Hippocampal formation (tissue), 2 donors: ENCODE measurements at places on chromosomes 6 and 20.

DNA sequence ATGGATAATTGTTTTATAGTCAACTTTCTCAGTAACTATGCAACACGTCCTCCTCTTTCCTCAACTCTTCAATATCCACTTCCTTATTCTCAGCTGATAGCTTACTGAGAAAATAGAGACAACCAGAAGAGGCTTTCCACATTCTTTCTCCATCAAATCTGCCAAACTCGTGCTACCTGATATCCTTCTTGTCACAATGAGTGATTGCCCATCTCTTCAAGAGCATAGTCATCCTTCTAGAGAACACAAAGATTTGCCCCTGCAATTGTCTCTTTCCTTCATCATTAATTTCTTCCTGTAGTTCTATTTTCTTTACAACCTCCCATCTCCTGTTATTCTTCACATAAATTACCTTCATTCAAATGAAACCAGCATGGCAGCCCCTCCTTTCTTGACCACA, 75.9 kb upstream of the RGS17 start:
- DNase-seq = no peak

DNA sequence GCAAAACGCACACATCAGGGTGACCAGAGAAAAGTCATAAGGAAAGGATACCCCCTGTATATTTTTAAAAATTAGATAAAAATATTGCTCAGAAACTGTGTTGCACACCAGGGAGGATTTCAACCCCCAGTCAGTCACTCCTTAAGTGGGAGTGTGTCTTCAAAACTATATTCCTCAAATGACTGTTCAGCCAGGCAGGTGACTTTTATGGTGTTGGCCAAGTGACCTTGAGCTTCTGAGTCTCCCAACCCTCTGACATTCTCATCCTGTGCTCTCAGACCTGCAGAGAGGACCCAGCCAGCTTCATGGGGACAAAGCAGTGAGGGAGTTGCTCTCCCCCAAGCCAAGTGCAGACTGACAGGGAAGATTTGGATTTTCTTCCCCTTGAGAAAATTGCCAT, 311.9 kb upstream of the JARID2 start:
- DNase-seq = no peak

- no peak for DNase-seq
These were observed 48.2 kb upstream of the ZNFX1 start for GRCh38 chr20:49326026-49326425.

- DNase-seq = no peak
These were observed 32.2 kb upstream of the TULP1 start for GRCh38 chr6:35544769-35545361.

GRCh38 chr20:37381621-37382471, 35.9 kb downstream of the SRC start:
- no peak for DNase-seq

DNA sequence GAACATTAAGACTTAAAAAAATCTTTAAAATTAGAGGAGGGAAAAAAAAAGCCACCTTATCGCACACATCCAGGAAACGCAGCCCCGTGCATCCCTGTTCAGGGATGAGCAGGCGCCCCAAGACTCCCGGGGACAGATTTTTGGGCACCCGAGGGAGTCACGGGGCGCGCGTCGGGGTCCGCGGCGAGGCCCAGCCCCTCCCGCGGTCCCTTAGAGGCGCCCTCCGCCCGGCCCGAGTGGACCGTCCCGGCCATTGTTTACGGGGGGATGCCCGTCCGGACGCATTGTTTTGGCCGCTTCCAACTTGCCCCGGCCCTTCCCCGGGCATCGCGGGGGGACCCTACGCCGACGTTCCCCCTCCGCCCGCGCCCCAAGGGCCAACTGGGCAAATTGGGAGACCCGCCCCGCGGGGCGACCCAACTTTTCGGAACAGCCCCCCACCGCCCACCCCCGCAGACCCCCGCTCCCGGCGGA, 610 bp downstream of the ZNF217 start:
- DNase-seq = no peak

- no peak for DNase-seq
These were observed 9.8 kb downstream of the LYRM4 start for GRCh38 chr6:5250911-5251310.

GRCh38 chr20:58847463-58847862, 3.2 kb downstream of the GNAS-AS1 start:
- no peak for DNase-seq

- no peak for DNase-seq
These were observed 5.4 kb downstream of the SERINC3 start for GRCh38 chr20:44516491-44516890.

GRCh38 chr6:105453968-105454367, 51.1 kb upstream of the PREP start:
- DNase-seq = no peak

- no peak for DNase-seq
These were observed 108.9 kb downstream of the SNX5 start for GRCh38 chr20:17859616-17860232.

DNA sequence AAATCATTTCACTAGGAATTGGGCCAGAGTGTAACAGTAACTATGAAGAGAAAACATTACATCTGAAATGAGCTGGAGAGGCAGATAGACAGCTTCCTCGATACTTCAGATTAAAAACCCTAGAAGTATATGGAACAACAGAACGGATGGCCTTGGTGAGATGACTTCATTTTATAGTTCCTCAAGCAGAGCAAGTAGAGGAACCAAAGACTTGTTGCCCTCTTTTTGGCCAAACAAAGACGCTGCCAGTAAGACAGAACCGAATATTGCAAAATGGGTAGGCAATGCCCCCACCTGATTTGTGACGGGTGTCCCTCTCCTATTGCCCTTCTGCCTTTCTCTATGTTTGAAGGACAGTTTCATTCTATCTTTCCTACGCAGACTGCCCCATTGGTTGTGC, 53.5 kb downstream of the AGPAT4 start:
- DNase-seq = no peak

- DNase-seq = no peak
These were observed 303.0 kb downstream of the FOXC1 start for GRCh38 chr6:1912731-1913130.

GRCh38 chr20:62733891-62734290, 25.3 kb downstream of the NTSR1 start:
- no peak for DNase-seq

DNA sequence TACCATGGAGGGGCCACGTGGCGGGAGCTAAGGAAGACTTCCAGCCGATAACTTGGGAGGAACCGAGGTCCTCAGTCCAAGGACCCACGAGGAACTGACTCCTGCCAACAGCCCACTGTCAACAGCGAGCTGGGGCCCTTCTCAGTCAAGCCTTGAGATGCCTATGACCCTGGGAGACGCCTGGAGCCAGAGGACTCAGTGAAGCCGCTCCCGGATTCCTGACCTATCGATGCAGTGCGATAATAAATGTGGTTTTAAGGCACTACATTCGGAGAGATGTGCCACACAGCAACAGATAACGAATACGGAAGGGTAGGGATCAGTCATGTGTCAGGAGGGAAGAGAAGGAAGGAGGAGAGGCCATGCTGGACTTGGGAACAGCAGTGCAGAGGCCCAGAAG, 208.5 kb downstream of the NFATC2 start:
- no peak for DNase-seq

DNA sequence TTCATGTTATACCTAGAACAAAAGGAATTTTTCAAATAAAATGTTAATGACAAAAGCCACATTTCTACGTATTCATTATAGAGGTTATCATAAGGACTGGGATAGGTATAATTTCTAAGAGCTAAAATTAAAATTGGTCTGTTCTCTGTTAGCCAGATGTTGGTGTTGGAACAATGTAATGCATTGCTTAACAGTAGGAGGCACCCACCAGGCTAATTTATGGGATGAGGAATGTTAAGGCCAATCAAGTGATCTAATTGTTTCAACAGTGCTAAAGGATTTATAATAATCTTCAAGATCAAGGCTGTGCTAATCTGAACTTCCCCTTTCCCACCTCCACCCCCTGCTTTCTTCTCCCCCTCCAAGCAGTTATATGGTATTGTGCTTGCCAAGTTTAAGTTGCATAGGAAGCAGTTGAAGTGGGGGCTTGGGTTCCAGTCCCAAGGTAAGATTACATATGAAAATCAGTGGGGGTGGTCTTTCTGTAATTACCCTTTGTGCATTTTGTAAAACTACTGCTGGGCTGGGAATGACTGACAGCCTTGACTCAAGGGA, 89.2 kb upstream of the BACH2 start:
- DNase-seq = no peak

- DNase-seq = no peak
These were observed 128.1 kb downstream of the MYLK4 start for GRCh38 chr6:2622671-2623070.
